ENCODE measurements at places on chromosomes 5 and 9.
A peak's percentile ranks its signal among the peaks of the same experiment; 100 is the strongest.

GRCh38 chr5:141973871-141974595 is 5.1 kb downstream of the RNF14 start:
- no peak for DNase-seq

DNA sequence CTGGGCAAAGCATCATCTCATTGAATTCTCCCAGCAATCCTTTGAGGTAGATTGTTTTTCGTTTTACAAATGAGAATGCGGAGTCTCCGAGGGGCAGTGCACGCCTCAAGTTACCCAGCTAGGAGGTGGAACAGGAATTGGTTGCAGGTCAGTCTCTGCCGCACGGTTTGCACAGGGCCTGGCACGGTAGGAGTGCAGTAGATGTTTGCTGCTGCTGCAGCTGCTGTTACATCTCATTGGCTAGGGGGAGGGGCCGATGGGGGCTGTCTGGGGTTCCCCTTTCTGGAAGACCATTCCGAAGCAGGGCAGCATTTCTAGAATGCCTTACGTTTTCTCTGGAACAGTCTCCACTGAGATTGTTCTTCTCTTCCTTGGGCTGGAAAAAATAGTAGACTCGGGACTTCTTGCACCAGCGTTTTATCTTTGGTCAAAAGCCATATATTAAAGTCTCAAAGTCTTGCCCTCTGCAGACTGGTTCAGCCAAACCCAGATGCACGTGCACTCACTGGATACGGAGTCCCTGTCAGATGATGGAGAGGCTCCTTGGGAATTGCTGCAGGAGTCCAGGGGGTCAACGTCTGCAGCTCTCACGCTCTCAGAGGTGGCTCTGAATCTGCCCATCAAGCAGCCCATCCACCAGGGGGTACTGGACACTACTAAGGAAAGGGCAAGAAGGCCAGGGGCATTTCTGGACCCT is 1.2 kb downstream of the USP20 start:
- DNase-seq: peak; percentile 29

DNA sequence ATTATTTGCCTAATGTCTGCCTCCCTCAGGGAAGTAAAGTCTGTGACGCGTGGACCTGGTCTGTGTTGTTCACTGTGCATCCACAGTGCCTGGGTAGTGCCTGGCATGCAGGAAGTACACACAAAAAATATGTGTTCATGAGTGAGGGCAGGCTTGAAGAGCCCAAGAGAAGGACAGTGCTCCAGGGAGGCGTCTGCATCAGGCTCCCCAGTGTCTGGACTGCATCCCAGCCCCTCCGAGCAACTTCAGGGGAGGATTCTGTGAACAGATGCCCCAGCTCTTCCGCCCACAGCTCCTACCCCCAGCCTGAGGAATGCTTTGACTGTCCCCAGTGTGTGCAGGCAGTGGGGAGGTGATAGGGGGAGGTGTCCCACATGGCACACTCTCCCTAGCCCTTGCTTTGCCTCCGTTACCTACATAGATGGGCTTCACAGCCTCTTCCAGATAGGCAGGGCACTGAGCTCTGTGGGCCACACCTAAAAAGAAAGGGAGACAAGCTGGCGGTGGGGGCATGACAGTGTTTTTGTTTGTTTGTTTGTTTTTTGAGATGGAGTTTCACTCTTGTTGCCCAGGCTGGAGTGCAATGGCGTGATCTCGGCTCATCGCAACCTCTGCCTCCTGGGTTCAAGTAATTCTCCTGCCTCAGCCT is 25.4 kb downstream of the IRF1 start:
- DNase-seq: no peak

GRCh38 chr5:134758504-134759341 is at the start of gene DDX46:
Gene DDX46 (plus strand): TSS chr5:134758779. CDS start chr5:134758939, 160 bp downstream.
- peak; percentile 91 for DNase-seq

DNA sequence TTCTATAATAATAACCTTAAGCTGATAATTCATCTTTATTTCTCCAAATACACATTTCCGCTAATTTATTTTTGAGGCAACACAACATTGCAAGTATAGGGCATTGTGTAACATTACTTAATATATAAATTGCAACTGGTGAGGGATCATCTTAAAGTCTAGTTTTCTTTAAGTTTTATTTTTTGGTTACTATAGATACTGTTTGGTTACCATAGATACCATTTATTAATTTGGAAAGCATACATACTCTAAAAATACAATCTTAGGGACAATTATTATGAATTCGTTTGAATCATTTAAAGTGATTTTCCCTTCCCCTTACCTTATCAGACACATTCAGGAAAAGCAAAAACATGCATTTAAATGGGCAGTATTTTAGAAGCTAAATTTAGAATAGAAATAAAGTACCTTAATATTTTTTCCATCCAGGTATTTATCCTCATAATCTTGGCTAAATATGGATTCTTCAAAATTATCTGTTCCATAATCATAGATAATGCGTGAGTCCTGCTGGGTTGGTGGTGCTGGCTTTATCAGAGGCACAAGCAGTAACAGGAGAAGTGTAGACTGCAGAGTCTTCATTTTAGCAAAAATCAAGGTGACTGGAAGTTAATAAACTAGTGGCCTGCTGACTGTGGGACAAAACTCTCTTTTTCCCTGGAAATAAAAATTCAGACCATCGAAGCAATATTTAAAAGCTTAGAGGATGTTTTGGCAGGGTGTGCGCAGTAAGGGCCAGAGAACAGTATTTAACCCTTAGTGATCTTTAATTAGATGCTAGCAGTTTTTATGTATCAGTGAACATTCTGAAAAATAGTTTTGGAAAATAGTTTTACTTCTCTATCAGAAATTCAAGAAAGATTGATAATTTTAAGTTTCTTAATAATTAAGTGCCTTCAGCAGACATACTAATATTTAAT is 1.3 kb downstream of the OGN start:
- DNase-seq: no peak

DNA sequence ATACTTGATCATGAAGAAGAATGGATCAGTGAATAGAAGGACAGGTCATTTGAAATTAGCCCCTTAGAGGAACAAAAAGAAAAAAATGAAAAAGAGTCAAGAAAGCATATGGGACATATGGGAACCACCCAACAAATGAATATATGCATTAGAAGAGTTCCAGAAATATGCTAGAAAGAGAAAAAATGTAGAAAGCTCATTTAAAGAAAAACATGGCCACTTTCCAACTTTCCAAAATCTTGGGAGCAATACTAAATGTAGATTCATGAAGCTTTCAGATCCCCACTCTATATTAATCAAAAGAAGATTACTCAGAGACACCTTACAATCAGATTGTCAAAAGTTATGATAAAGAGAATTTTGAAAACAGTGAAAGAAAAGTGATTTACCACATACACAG is 334.8 kb upstream of the NMUR2 start:
- DNase-seq: no peak

- DNase-seq: no peak
These were observed 1.6 kb downstream of the DMRT2 start for GRCh38 chr9:1051584-1052275.
